ENCODE measurements at places on chromosomes 3 and 15. TPM values are rescaled to one million over a fixed set of nuclear protein-coding genes. Genes with fewer than 3 reads are reported as not detected.

The PLA2G4D gene
- not detected for total RNA-seq

The DAPK2 gene
- 50.3 TPM for total RNA-seq

The LDHAL6B gene
- not detected for total RNA-seq

The SPATA12 gene
- not detected for total RNA-seq

DNA sequence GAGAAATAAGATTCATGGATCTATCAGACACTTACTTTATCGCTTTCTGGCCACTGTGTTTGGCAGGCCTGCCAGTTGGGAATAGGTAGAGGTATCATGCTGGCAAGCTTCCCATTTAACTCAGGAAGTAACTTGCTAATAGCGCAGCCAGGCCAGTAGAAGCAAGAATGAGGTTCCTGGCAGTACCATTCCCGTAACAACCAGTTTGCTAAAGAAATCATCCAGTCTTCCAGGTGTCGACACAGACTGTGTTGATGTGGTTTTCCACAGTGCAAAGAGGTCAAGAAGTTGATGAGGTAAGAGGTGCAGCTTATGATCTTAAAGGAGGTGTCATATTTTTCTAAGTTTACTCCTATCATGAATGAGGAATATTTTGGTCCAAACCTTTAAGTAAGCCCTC is 46.2 kb downstream of the DPH6 start:
- no peak overlapping the region for H3K27ac ChIP-seq
- no peaks in the 10 kb centered on the region for H3K36me3 ChIP-seq
- H3K4me1 ChIP-seq: peaks cover 7% of the 10 kb centered on the region
- no peaks in the 10 kb centered on the region for H3K27me3 ChIP-seq
- H3K4me3 ChIP-seq: no peak overlapping the region

The PAK6 gene
- total RNA-seq: 1.9 TPM

The CASR gene
- total RNA-seq: not detected

The TMEM108 gene
- 5.2 TPM for total RNA-seq

The MKRN3 gene
- 3.1 TPM for total RNA-seq
